ENCODE measurements at places on chromosomes 11 and 22.
A peak's percentile ranks its signal among the peaks of the same experiment; 100 is the strongest.

- DNase-seq, result no peak
- H3K4me1 ChIP-seq, result peaks cover 28% of the 10 kb centered on the region
- H3K36me3 ChIP-seq, result no peaks in the 10 kb centered on the region
- no peak overlapping the region for H3K27ac ChIP-seq
- no peaks in the 10 kb centered on the region for H3K27me3 ChIP-seq
Measured at GRCh38 chr22:23031786-23032185, 38.5 kb upstream of the GNAZ start.

- no peaks in the 10 kb centered on the region for H3K27me3 ChIP-seq
- peak overlapping the region; percentile 99 for H3K27ac ChIP-seq
- H3K4me1 ChIP-seq, result peaks cover 31% of the 10 kb centered on the region
- peaks cover 2% of the 10 kb centered on the region for H3K36me3 ChIP-seq
- peak; percentile 84 for DNase-seq
Measured at GRCh38 chr22:35411102-35411501, 11.2 kb downstream of the MCM5 start.

DNA sequence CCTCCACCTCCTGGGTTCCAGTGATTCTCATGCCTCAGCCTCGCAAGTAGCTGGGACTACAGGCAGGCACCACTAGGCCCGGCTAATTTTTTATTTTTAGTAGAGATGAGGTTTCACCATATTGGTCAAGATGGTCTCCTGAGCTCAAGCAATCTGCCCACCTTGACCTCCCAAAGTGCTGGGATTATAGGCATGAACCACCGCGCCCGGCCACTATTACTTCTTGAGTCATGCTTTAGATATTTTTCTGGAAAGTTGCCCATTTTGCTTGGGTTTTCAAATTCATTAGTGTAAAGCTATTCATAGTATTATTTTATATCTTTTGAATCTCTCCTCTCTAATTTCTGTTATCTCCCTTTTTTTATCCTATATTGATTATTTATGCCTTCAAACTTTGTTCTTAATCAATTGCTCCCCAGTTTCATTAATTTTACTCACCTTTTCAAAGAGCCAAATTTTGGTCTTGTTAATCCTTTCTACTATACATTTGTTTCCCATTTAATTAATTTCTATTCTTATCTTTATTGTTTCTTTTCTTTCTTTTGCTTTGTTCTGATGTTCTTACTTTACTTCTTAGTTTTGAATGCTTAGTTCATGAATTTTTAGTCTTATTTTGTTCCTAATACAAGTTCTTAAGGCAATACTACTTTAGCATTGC lies 10.3 kb upstream of the RAC2 start:
- H3K27me3 ChIP-seq, result no peaks in the 10 kb centered on the region
- H3K36me3 ChIP-seq, result no peaks in the 10 kb centered on the region
- no peak overlapping the region for H3K27ac ChIP-seq
- H3K4me1 ChIP-seq, result peaks cover 14% of the 10 kb centered on the region

- H3K27me3 ChIP-seq, result no peaks in the 10 kb centered on the region
- no peak overlapping the region for H3K4me3 ChIP-seq
- H3K27ac ChIP-seq, result no peak overlapping the region
- H3K36me3 ChIP-seq, result no peaks in the 10 kb centered on the region
- DNase-seq, result no peak
- H3K4me1 ChIP-seq, result no peaks in the 10 kb centered on the region
Measured at GRCh38 chr11:77547047-77547836, 42.5 kb upstream of the AQP11 start.

GRCh38 chr11:123429336-123429735 lies 733 bp upstream of the GRAMD1B start:
- H3K27ac ChIP-seq, result no peak overlapping the region
- H3K4me1 ChIP-seq, result peaks cover 6% of the 10 kb centered on the region
- no peak for DNase-seq

- no peak for DNase-seq
- H3K36me3 ChIP-seq, result no peaks in the 10 kb centered on the region
- H3K4me1 ChIP-seq, result no peaks in the 10 kb centered on the region
- no peak overlapping the region for H3K4me3 ChIP-seq
Measured at GRCh38 chr22:19903031-19903430, 38.5 kb upstream of the COMT start.

- H3K4me3 ChIP-seq, result no peak overlapping the region
- peaks cover 10% of the 10 kb centered on the region for H3K27me3 ChIP-seq
- H3K4me1 ChIP-seq, result no peaks in the 10 kb centered on the region
- DNase-seq, result no peak
Measured at GRCh38 chr11:2437516-2437915, 6.8 kb downstream of the TRPM5 start.

GRCh38 chr22:36816339-36816635 lies 548 bp downstream of the PVALB start:
- no peaks in the 10 kb centered on the region for H3K36me3 ChIP-seq
- no peak overlapping the region for H3K4me3 ChIP-seq
- H3K4me1 ChIP-seq, result peaks cover 14% of the 10 kb centered on the region
- no peaks in the 10 kb centered on the region for H3K27me3 ChIP-seq

DNA sequence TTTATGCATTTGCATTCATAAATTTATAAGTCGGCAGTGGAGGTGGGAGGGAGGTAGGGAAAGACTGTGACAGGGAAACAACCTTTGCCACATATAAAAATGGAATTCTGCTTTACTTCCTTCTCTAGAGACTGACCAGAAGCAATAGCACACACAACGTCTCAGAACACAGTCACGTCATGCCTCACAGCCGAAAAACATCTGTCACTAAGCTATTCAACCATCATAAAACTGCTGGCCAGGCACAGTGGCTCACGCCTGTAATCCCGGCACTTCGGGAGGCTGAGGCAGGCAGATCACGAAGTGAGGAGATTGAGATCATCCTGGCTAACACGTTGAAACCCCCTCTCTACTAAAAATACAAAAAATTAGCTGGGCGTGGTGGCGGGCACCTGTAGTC lies 101.0 kb upstream of the CHRM4 start:
- no peak overlapping the region for H3K4me3 ChIP-seq
- no peak overlapping the region for H3K27ac ChIP-seq
- H3K27me3 ChIP-seq, result no peaks in the 10 kb centered on the region
- DNase-seq, result no peak
- H3K4me1 ChIP-seq, result no peaks in the 10 kb centered on the region
- H3K36me3 ChIP-seq, result peaks cover 31% of the 10 kb centered on the region

DNA sequence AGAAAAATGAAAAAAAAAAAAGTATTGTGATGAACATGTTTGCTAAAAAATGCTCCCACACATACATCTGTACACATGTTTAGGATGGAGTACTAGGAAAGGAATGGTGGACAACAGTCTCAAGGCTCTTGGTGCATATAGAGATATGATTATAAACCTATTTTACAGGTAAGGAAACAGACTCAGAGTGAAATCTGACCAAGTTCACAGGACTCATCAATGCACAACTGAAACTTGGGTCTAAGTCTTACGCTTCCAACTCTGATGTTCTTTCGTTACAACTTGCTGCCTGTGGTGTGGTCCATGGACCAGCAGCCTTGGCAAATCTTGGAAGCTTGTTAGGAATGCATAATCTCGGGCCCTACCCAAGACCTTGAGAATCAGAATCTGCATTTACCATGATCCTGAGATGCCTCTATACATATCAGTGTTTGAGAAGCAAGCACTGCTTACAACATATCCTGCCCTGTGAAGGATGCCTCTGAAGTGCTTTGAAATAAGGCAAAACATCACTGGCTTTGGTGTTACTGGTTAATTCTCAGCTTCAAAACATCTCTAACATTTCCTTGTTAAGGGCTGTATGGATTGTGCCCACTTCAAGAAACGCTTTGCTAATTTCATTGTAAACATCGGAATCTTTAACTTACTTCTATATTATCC lies 39.9 kb upstream of the NUP160 start:
- no peaks in the 10 kb centered on the region for H3K27me3 ChIP-seq
- DNase-seq, result no peak
- no peak overlapping the region for H3K4me3 ChIP-seq
- H3K27ac ChIP-seq, result no peak overlapping the region
- H3K4me1 ChIP-seq, result peaks cover 22% of the 10 kb centered on the region
- H3K36me3 ChIP-seq, result no peaks in the 10 kb centered on the region

DNA sequence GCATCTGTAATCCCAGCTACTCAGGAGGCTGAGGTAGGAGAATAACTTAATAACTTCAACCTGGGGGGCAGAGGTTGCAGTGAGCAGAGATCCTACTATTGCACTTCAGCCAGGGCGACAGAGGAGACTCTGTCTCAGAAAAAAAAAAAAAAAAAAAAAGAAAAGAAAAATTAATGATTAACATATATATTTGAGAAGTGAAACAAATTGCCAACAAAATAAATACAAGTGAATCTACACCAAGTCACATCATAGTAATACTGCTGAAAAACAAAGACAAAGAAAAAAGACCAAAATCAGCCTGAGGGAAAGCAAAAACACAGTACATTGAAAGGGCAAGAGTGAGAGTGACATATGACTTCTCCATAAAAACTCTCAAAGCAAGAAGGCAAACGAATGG lies 123.7 kb downstream of the CASP12 start:
- no peak overlapping the region for H3K4me3 ChIP-seq
- H3K27ac ChIP-seq, result no peak overlapping the region

DNA sequence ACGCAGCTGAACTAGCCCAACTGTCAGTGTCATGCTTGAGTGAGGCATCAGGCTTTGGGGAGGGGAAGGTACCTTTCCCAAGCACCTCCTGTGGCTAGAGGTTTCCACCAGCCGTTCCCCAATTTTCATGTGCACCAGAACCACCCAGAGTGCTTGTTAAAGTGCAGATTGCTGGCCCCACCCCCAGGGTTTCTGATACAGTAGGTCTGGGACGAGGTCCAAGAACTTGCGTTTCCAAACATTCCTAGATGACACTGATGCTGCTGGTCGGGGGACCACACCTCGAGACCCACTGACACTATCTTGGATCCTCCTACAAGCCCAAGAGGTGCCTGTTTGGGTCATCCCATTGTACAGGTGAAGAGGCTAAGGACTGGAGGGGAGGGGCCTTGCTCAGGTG lies 59.8 kb downstream of the PDE2A start:
- H3K36me3 ChIP-seq, result no peaks in the 10 kb centered on the region
- H3K4me3 ChIP-seq, result no peak overlapping the region
- H3K27me3 ChIP-seq, result no peaks in the 10 kb centered on the region
- H3K4me1 ChIP-seq, result peaks cover 26% of the 10 kb centered on the region
- DNase-seq, result no peak
- H3K27ac ChIP-seq, result no peak overlapping the region

- peaks cover 11% of the 10 kb centered on the region for H3K4me1 ChIP-seq
- no peaks in the 10 kb centered on the region for H3K36me3 ChIP-seq
- no peak overlapping the region for H3K4me3 ChIP-seq
Measured at GRCh38 chr11:45161252-45162063, 15.0 kb downstream of the PRDM11 start.

- H3K27ac ChIP-seq, result peak overlapping the region; percentile 100
- H3K4me3 ChIP-seq, result no peak overlapping the region
Measured at GRCh38 chr11:696955-697491, 1.4 kb downstream of the TMEM80 start.

GRCh38 chr11:9849389-9849788 lies 185.5 kb downstream of the SWAP70 start:
- H3K27ac ChIP-seq, result no peak overlapping the region
- peaks cover 10% of the 10 kb centered on the region for H3K4me1 ChIP-seq
- no peak for DNase-seq
- H3K36me3 ChIP-seq, result no peaks in the 10 kb centered on the region
- no peaks in the 10 kb centered on the region for H3K27me3 ChIP-seq

DNA sequence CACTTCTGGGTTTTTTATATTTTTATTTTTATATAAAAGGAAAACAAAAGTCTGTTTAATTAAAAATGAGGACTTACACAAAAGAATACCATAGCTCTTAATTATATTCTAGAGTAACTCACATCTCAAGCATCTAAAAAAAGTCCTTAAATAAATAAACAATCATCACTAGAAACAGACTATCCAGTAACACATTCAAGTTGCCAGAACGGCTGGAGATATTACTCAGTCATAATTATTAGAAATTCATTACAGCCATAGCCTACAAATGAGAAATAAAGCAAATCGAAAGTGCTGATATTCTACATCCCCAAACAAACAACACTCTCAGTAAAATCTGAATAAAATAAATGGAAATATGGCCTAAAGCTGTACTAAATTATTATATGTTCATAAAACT lies 182.5 kb upstream of the C11orf58 start:
- DNase-seq, result no peak
- no peaks in the 10 kb centered on the region for H3K27me3 ChIP-seq
- no peak overlapping the region for H3K27ac ChIP-seq
- H3K4me1 ChIP-seq, result no peaks in the 10 kb centered on the region

DNA sequence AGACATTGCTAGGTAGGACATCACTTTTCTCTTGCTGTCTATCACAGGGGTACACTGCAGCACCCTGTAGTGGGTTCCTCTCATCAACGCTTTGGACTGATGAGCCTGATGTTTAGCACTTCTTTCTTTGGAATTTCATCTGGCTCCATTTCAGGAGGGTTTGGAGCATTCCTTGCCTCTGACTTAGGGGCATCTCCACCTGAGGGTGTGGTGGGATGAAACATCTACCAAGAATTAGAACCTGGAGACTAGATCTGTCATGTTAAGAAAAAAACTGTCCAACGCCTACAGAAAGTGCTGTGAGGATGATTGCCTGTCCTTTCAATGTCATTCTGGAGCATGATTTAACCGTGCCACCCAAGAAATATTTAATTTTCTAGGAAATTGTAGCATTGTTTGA lies 648.4 kb downstream of the ETS1 start:
- H3K27me3 ChIP-seq, result no peaks in the 10 kb centered on the region
- DNase-seq, result no peak
- no peak overlapping the region for H3K4me3 ChIP-seq
- H3K27ac ChIP-seq, result no peak overlapping the region
- H3K4me1 ChIP-seq, result no peaks in the 10 kb centered on the region
- H3K36me3 ChIP-seq, result no peaks in the 10 kb centered on the region

DNA sequence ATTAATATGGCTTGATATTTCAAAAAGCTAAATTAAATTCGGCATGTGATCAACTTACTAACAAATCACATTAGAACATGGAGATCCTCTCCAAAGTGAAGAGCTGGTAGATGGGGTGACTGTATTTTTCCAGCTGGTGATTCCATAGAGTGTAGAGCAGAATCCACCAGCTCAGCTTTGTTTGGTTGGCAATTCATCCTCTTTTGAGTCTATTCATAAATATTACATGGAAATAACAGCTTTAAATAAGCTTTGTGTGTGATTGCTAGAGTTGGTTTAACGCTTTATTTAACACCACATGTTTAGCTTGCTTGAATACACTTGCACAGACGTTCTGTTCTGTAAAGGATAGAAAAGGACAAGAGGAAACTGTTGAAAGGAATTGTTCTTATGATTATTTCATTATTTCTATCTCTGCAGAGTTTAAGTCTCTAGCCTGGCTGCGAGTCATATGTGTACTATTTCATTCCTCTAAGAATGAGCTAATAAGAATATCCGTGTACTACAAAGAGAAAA lies 738.3 kb upstream of the KIRREL3 start:
- no peak for DNase-seq
- no peak overlapping the region for H3K27ac ChIP-seq

DNA sequence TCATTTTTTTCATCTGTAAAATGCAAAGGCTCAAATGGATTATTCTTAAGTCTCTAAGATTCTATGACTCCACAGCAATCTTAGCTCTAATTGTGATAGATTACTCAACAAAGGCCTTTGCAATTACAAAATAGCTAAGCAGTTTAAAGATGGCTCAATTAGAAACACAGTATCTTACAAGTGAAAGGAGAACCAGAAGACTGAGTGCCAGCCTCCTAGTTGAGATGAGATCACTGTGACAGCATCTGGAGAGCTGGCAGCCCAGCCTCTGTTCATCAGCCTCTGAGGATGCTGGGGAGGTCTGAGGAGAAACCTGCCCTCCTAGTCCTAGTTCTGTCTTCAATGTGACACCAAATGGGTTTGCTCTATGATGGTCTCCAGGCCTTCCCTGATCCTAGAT lies 158.4 kb upstream of the NARS2 start:
- H3K4me1 ChIP-seq, result no peaks in the 10 kb centered on the region
- H3K27ac ChIP-seq, result no peak overlapping the region
- no peak for DNase-seq
- no peaks in the 10 kb centered on the region for H3K36me3 ChIP-seq

Data from B cell (primary cell).